G401 (cell line): ENCODE measurements at places on chromosomes 7 and 10. TPM values are rescaled to one million over a fixed set of nuclear protein-coding genes. Genes with fewer than 3 reads are reported as not detected.
A peak's percentile ranks its signal among the peaks of the same experiment; 100 is the strongest.

The CC2D2B gene
- not detected in 2 replicates for total RNA-seq

The MLLT10 gene
- total RNA-seq: 19.6 and 30.8 TPM in 2 replicates

The RAB19 gene
- not detected in 2 replicates for total RNA-seq

The SCIN gene
- not detected in 2 replicates for total RNA-seq

The SPDYE16 gene
- total RNA-seq: not detected in 2 replicates

The CPSF4 gene
- total RNA-seq: 57.0 and 59.3 TPM in 2 replicates

The CAMK1D gene
- total RNA-seq: 0.10 TPM in 1 of 2 replicates, not detected in the other

The LLCFC1 gene
- not detected in 2 replicates for total RNA-seq

The FBXL15 gene
- total RNA-seq: 29.9 and 32.1 TPM in 2 replicates

The SPAG6 gene
- 52.9 and 57.2 TPM in 2 replicates for total RNA-seq

The CH25H gene
- not detected in 2 replicates for total RNA-seq

- DNase-seq: no peak
Observed at GRCh38 chr10:116704926-116705325, 37.4 kb downstream of the HSPA12A start.

DNA sequence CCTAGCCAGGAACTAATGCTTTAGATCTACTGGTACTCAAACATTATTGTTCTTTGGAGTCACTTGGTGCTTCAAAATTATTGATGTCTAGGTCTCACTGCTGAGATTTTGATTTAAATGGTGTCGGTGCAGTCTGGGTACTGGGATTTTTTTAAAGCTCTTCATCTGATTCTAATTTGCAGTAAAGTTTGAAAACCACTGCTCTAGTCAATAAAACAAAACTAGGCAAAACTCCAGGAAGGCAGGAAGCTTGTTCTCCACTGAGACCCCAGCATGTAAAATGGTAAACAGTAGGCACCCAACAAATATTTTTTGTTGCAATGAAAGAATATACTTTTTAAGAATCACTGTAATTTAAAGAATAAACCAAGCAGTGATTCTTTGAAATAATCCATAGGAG lies 49.7 kb downstream of the ADD3 start:
- no peak for DNase-seq

DNA sequence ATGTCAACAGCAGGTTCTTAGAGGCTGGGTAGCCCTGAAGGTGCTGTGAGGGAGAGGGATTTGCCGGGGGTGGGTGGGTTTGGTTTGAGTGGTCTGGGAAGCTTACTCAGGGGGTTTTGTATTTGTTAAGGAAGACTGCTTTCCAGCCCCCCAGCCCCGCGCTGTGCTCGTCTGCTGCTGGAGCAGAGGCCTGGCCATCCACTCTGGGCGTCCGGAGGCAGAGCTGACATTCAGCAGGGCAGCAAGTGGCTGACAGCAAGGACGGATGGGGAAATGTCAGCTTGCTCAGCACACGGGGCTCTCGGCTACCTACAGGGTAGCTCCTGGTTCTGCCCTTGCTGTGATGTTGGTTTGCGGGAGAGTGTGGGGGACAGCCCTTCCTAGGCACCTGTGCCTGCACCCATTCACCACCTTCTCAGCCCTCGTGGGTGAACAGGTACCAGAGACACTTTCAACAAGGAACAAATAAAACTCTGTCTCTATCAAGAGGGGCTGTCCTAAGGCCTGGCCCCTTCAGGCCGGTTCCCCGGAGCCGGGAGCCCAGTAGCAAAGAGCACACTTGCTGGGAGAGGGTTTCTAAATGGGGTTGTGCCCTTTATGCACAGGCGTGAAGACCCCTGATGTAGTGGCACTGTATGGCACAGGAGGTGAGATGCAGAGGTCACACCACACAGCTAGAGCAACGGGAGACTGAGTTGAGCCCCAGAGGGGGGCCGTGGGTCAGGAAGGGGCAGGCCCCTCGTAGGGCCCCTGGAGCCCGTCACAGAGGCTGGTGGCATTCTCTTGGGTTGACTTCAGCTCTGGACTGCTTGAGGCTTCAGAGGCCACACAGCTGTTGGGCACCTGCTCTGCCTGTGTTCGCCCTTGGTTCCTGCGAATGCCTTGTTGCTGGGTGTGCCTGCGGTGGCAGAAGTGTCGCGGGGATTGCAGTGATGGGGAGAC lies 72.2 kb upstream of the SHH start:
- DNase-seq: no peak

DNA sequence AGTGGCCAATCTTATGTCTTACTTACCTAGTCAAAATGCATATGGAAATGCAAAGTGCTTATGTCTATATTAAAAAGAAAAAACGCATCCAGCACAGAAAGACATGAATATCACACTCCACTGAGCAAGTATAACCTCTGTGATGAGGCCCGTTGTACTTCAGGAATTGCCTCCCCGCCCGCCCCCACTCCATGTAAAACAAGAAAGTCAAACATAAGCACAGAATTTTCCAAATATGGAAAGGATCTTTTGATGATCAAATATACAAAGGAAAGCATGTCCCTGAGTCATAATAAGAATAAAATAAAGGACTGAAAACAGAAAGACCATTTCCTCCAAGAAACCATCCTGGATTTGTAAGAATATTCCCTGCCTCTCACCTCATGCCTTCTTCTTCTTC lies 229.1 kb downstream of the BAMBI start:
- no peak for DNase-seq

- peak; percentile 51 for DNase-seq
Observed at GRCh38 chr10:63769367-63769766, 248.2 kb downstream of the REEP3 start.

- no peak for DNase-seq
Observed at GRCh38 chr7:47893238-47893637, 55.0 kb downstream of the PKD1L1 start.

DNA sequence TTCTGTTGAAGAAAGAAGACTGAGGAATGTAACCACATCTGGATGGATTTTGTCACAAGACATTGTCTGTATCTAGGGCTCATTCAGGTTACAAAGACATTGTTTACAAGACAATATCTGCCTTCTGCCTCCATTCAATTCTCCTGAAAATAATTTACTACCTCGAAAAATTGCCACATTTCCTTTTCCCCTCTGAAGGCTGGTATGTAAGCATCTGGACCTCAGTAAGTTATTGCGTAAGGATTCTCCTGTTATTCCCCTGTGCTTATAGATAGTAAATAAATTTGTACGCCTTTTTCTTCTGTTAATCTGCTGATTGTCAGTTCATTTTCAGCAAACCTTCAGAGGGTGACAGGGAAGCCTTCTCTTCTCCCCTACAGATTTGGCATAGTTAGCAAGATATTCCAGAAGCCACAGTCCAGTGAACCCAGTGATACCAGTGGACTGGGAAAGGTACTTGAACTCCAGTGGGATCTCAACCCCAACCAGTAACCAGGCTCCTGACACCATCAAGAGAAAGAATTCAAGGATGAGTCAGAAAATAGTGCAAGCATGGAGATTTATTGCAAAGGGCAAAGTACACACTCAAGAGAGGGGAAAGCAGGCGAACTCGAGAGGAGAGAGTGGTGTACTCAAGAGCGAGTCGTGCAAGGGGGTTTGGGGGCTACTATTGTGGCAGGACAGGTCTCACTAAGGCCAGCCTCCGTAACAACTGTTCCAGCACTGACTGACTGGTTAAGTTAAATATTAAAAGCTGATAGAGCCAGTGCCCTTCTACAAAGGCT lies 706.9 kb upstream of the GHITM start:
- DNase-seq: no peak

GRCh38 chr10:131160219-131160875 lies 151.2 kb downstream of the TCERG1L start:
- DNase-seq: no peak

DNA sequence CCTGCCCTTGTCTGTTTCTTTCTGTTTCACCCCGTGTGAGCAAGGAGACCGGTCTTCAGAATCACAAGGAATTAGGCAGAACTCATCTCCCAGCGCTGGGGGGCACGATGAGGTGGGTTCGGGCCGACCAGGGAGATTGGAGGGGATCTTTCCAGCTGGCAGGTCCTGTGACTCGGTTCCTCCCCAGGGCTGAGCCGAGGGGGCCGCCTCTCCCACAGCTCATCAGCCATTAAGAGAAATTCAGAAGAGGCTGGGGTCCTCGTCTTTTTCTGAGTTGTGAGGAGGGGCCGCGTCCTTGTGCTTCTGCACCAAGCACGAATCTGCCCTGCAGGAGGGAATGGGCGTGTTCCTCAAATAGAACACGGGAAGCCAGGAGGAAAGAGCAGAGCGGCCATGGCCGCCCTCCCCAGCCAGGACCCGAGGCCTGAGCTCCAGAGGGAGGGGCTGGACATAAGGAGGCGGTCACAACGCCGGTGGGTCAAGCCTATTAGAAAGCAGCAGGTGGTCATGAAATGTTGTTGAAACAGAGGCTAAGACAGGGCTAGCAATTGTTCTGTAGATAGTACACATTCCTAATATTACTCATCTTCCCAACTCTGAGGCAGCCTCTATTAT lies 125.3 kb downstream of the ADARB2 start:
- DNase-seq: no peak

DNA sequence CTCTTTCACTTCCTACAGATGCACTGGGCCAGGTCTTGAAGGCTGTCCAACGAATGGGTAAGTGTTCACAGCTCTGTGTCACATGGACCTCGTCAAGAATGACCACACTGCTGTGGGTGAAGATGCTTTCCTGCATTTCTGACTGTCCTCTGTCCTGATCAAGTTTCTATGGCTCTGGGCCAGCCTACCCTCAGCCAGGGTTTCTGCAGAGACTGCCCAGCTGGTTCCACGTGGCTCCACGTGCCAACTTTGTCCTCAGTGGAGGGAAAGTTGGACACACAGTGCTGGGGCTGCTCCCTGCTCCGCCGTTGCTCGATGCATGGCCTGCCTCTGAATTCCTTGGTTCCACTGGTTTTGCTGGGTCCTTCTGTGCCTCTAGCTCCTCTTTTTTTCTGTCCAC lies 152.3 kb downstream of the EGFR start:
- no peak for DNase-seq

GRCh38 chr10:133324198-133324792 lies 12.4 kb downstream of the CALY start:
- DNase-seq: peak; percentile 43

- no peak for DNase-seq
Observed at GRCh38 chr7:129775695-129776361, 164.3 kb downstream of the NRF1 start.

- no peak for DNase-seq
Observed at GRCh38 chr10:8102708-8103401, 48.4 kb downstream of the GATA3 start.

- DNase-seq: peak; percentile 56
Observed at GRCh38 chr10:121886997-121887622, 40.7 kb downstream of the ATE1 start.

DNA sequence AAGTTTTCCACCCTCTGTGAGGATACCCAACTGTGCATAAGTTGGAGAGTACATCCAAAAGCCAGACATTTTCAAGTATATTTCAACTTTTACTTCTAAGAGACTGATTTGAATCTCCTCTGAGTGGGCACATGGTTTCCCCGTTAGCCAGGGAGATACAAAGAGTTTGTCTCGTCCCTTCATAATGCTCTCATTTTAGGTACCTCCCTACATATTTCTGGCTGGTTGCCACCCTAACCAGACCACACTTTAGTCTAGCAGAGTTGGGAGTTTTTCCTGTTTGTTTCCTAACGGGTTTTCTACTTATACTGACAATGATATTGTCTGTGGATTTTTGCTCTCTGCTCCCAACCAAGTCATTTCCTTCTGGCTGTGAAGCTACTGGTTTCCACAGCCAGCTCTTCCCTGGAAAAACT lies 180.3 kb downstream of the CCDC71L start:
- no peak for DNase-seq

- DNase-seq: no peak
Observed at GRCh38 chr7:20861468-20861867, 74.8 kb upstream of the SP8 start.

DNA sequence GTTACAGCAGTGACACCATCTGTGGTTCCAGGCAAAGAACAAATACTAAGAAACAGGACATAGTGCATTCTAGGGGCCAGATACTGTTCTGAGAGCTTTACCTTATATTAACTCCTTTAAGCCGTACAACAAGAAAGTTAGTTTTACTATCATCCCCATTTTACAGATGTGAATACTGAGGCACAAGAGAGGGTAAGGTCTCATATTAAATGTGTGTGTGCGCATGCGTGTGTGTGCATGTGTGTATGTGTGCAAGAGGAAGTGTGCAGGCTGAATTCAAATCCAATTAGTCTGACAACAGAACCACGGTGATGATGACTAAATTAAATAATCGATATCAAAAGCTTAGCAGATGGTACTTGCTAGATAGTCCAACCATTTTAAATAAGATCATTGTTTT lies 11.0 kb downstream of the TECTB start:
- no peak for DNase-seq

DNA sequence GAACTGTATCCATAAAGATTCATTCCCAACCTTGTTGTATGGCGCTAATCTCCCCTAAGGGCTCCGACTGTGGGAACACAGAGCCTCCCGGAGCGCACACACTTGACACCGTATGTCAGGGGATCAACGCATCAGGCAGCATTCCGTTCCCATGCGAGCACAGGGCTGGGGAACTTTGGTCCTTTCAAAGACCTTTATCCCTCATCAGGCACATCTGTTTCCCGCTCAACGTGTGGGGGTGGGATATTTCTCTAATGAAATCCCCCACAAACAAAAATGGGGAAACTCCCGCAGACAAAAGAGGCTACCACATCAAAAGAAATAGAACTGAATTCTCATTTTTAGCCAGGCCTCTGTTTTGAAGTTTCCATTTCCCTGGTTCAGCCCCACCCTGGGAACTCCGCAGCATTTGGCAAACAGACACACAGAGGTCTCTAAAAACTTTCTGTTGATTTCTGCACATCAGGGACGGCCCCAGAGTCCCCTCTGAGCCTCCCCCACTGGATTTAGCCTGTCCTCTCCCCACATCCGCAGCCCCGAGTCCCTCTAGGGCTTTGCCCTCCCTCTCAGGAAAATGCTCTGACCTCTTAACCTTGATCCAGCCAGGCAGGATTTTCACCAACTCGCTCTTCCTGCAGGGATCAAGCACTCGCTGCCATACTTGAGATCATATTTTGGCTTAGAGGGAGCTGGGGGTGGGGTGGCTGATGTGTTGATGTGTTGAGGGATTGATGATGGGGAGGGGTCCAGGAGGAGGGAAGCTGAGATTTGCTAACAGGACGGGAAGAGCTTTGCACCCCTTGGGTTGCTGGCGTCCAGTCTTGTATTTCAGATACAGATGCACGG lies 6.6 kb downstream of the CPA5 start:
- no peak for DNase-seq

- no peak for DNase-seq
Observed at GRCh38 chr7:51308265-51308664, 8.3 kb downstream of the COBL start.

GRCh38 chr10:48938281-48938680 lies 1.4 kb downstream of the LRRC18 start:
- DNase-seq: no peak

GRCh38 chr7:53475776-53476175 lies 440.3 kb downstream of the POM121L12 start:
- no peak for DNase-seq

- DNase-seq: no peak
Observed at GRCh38 chr7:43888993-43889945, 17.1 kb downstream of the URGCP start.
